Heart left ventricle (tissue), 16 donors: ENCODE measurements at places on chromosomes 7 and 10. TPM values are rescaled to one million over a fixed set of nuclear protein-coding genes. Genes with fewer than 3 reads are reported as not detected.

- no peak overlapping the region for H3K27ac ChIP-seq
- no peak overlapping the region for H3K4me3 ChIP-seq
- H3K36me3 ChIP-seq, result no peaks in the 10 kb centered on the region
- H3K27me3 ChIP-seq, result no peaks in the 10 kb centered on the region
- DNase-seq, result no peak
Measured at GRCh38 chr7:89607792-89608191, 546.5 kb upstream of the STEAP1 start.

- no peak for DNase-seq
Measured at GRCh38 chr10:3430501-3430900, 257.9 kb upstream of the PITRM1 start.

GRCh38 chr10:71569775-71570588 lies 149.6 kb downstream of the C10orf105 start:
- DNase-seq, result peak; percentile 67
- no peaks in the 10 kb centered on the region for H3K4me1 ChIP-seq
- H3K4me3 ChIP-seq, result no peak overlapping the region
- H3K27me3 ChIP-seq, result no peaks in the 10 kb centered on the region
- H3K36me3 ChIP-seq, result no peaks in the 10 kb centered on the region

GRCh38 chr7:24783698-24784097 lies 26.4 kb upstream of the GSDME start:
- no peaks in the 10 kb centered on the region for H3K36me3 ChIP-seq
- no peak overlapping the region for H3K4me3 ChIP-seq
- peaks cover 6% of the 10 kb centered on the region for H3K4me1 ChIP-seq
- no peak overlapping the region for H3K27ac ChIP-seq
- no peak for DNase-seq
- no peaks in the 10 kb centered on the region for H3K27me3 ChIP-seq

DNA sequence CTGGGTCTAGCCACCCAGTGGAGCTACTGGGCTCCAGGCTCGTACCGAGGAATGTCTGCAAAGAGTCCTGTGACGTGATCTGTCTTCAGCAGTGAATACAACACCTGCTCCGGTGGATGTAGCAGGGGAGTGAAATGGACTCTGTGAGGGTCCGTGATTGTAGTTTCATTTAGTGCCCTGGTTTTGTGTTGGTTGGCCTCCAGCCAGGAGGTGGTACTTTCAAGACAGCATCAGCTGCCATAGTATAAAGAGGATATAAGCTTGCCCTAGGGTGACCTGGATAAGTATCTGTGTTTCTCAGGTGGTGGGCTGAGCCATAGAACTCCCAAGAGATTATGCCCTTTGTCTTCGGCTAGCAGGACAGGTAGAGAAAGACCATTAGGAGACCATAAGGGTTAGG lies 24.6 kb upstream of the WNT2 start:
- H3K27ac ChIP-seq, result no peak overlapping the region
- no peaks in the 10 kb centered on the region for H3K4me1 ChIP-seq
- DNase-seq, result no peak
- H3K27me3 ChIP-seq, result peaks cover 6% of the 10 kb centered on the region
- H3K36me3 ChIP-seq, result no peaks in the 10 kb centered on the region

- H3K27ac ChIP-seq, result no peak overlapping the region
- no peaks in the 10 kb centered on the region for H3K36me3 ChIP-seq
- DNase-seq, result no peak
- no peaks in the 10 kb centered on the region for H3K27me3 ChIP-seq
Measured at GRCh38 chr10:895324-895723, 36.2 kb downstream of the LARP4B start.

DNA sequence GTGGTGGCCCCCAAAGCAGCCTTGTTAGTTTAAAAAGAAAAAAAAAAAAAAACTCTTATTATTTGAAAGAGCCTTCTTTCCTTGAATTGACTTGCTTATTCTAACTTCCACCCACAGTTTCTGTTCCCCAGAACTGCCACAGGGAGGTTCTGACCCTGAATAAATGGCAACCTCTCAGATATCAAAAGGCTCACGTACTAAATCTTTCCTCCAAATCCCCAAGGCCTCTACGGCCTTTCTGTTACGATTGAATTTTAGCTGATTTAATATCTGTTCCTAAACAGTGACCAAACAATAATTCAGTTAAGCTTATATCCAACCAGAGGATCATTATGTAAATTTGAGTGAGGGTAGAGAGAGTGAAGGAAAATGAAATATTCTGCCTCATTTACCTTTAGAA lies 482.8 kb downstream of the GFRA1 start:
- no peaks in the 10 kb centered on the region for H3K4me1 ChIP-seq
- no peak overlapping the region for H3K27ac ChIP-seq
- no peaks in the 10 kb centered on the region for H3K36me3 ChIP-seq
- H3K27me3 ChIP-seq, result no peaks in the 10 kb centered on the region
- H3K4me3 ChIP-seq, result no peak overlapping the region

DNA sequence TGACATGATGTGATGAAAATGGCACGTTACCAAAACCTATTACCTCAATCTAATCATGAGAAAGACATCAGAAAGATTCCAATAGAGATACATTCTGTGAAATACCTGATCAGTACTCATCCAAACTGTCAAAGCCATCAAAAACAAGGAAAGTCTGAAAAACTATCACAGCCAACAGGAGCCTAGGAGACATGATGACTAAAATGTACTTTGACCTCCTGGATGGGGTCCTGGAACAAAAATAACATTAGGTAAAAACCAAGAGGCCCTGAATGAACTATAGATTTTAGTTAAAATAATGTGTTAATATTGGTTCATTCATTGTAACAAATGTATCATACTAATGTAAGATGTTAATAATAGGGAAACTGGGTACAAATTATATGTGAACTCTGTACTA lies 113.9 kb upstream of the LRGUK start:
- no peak overlapping the region for H3K4me3 ChIP-seq
- no peaks in the 10 kb centered on the region for H3K4me1 ChIP-seq
- DNase-seq, result no peak
- H3K36me3 ChIP-seq, result no peaks in the 10 kb centered on the region
- H3K27ac ChIP-seq, result no peak overlapping the region
- no peaks in the 10 kb centered on the region for H3K27me3 ChIP-seq

GRCh38 chr7:131346885-131347592 lies 19.4 kb downstream of the MKLN1 start:
- H3K27me3 ChIP-seq, result no peaks in the 10 kb centered on the region
- H3K36me3 ChIP-seq, result no peaks in the 10 kb centered on the region
- H3K27ac ChIP-seq, result no peak overlapping the region
- DNase-seq, result no peak

DNA sequence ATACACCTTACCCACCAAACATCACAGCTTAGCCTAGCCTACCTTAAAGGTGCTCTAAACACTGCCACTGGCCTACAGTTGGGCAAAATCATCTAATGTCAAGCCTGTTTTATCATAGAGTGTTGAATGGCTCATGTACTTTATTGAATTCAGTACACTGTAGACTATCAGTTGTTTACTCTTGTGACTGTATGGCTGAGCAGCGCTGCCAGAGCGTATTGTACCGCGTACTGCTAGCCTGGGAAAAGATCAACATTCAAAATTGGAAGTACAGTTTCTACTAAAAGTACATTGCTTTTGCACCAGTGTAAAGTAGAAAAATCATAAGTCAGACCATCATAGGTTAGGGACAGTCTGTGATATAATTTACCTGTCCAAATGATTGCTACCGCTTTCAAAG lies 226.8 kb downstream of the PRPF18 start:
- no peak overlapping the region for H3K27ac ChIP-seq
- no peak for DNase-seq
- no peak overlapping the region for H3K4me3 ChIP-seq

DNA sequence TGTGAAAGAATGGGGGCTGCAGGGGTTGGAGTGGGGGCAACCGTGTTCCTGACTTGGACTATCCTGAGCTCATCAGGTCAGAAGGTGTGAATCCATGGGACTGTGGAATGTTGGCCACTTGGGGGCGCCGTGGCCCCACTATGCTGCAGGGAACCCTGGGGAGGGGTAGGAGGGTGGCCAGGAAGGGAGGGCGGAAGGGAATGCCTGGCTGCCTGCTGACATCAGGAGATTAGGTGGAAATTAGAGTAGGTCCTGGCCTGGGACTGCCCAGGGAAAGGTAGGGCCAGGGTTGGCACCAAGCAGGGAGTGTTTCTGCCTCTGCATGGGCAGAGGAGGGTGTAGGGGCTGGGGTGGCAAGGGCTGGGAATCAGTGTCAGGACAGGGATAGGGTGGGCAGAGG lies 65.8 kb upstream of the PRSS58 start:
- no peaks in the 10 kb centered on the region for H3K36me3 ChIP-seq
- DNase-seq, result no peak
- H3K4me3 ChIP-seq, result no peak overlapping the region
- no peaks in the 10 kb centered on the region for H3K27me3 ChIP-seq

DNA sequence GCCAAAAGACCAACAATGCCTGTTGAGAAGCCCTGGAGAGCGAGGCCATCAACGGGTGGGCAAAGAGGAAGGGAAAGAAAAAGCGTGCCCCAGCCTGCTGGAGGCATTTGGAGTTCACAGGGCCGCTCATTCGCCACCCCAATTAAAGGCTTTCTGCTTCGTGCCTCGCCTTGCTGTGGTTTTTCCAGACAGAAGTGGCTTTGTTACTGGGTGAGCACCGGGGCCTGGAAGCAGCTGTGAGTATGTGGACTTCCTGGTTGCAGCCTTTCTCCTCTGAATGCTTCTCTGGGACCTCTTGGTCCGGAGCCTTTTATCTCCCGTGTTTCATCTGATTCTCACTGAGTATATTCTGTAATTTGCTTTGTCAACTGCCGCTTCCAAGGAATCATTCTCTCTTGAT lies 118.1 kb upstream of the EGR2 start:
- no peaks in the 10 kb centered on the region for H3K27me3 ChIP-seq
- peak overlapping the region; percentile 54 for H3K27ac ChIP-seq
- no peaks in the 10 kb centered on the region for H3K4me1 ChIP-seq
- DNase-seq, result no peak
- H3K36me3 ChIP-seq, result no peaks in the 10 kb centered on the region

GRCh38 chr7:151759591-151760042 lies 117.3 kb downstream of the PRKAG2 start:
- peaks cover 13% of the 10 kb centered on the region for H3K4me1 ChIP-seq
- H3K27ac ChIP-seq, result no peak overlapping the region
- peak; percentile 67 for DNase-seq
- H3K36me3 ChIP-seq, result no peaks in the 10 kb centered on the region
- no peaks in the 10 kb centered on the region for H3K27me3 ChIP-seq

- no peaks in the 10 kb centered on the region for H3K27me3 ChIP-seq
- no peak overlapping the region for H3K4me3 ChIP-seq
- H3K4me1 ChIP-seq, result peaks cover 21% of the 10 kb centered on the region
- H3K27ac ChIP-seq, result peak overlapping the region; percentile 39
- DNase-seq, result peak; percentile 54
Measured at GRCh38 chr10:70742537-70743429, 42.4 kb downstream of the TBATA start.

- no peak for DNase-seq
- H3K36me3 ChIP-seq, result no peaks in the 10 kb centered on the region
- H3K27ac ChIP-seq, result no peak overlapping the region
- no peak overlapping the region for H3K4me3 ChIP-seq
- no peaks in the 10 kb centered on the region for H3K4me1 ChIP-seq
- no peaks in the 10 kb centered on the region for H3K27me3 ChIP-seq
Measured at GRCh38 chr10:113199459-113199858, 249.4 kb downstream of the TCF7L2 start.

DNA sequence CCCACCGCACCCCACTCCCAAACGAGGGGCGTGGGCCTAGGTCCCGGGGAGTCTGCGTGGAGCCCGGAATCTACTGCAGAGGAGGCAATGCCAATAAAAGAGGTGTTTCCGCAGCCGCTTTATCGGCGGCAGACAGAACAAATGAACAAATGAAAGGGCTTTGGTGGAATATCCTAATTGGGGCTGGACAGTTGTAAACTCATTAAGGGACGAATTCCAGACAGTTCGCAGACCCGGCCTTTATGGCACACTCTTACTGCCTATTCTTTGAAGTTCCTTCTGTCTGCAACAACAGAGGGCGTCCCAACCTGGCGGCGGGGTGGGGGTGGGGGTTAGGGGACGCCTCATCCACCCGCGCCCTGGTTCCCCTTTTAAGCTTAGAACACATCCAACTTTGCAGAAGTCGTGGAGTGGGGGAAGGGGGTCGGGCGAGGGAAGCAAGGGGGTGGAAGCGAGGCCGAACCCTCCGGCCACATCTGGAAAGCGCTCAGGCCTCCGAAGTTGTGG lies 4.1 kb downstream of the HOXA9 start:
- peaks cover 88% of the 10 kb centered on the region for H3K27me3 ChIP-seq
- no peaks in the 10 kb centered on the region for H3K36me3 ChIP-seq
- H3K27ac ChIP-seq, result no peak overlapping the region
- peak; percentile 37 for DNase-seq
- peaks cover 45% of the 10 kb centered on the region for H3K4me1 ChIP-seq

GRCh38 chr10:34661580-34661979 lies 153.5 kb downstream of the PARD3 start:
- H3K27ac ChIP-seq, result no peak overlapping the region
- H3K4me3 ChIP-seq, result no peak overlapping the region
- H3K4me1 ChIP-seq, result no peaks in the 10 kb centered on the region
- no peaks in the 10 kb centered on the region for H3K27me3 ChIP-seq
- DNase-seq, result no peak

- H3K27ac ChIP-seq, result no peak overlapping the region
- H3K27me3 ChIP-seq, result no peaks in the 10 kb centered on the region
- no peak overlapping the region for H3K4me3 ChIP-seq
Measured at GRCh38 chr7:39825401-39825980, 124.6 kb upstream of the CDK13 start.

- peak overlapping the region; percentile 67 for H3K27ac ChIP-seq
- peaks cover 79% of the 10 kb centered on the region for H3K4me1 ChIP-seq
- H3K4me3 ChIP-seq, result no peak overlapping the region
- no peak for DNase-seq
- H3K27me3 ChIP-seq, result no peaks in the 10 kb centered on the region
- no peaks in the 10 kb centered on the region for H3K36me3 ChIP-seq
Measured at GRCh38 chr10:119316729-119317097, 109.3 kb downstream of the GRK5 start.

GRCh38 chr7:117810642-117811512 lies 62.4 kb downstream of the CTTNBP2 start:
- no peak overlapping the region for H3K4me3 ChIP-seq
- no peaks in the 10 kb centered on the region for H3K27me3 ChIP-seq
- H3K4me1 ChIP-seq, result peaks cover 22% of the 10 kb centered on the region
- DNase-seq, result no peak
- H3K36me3 ChIP-seq, result no peaks in the 10 kb centered on the region
- no peak overlapping the region for H3K27ac ChIP-seq

DNA sequence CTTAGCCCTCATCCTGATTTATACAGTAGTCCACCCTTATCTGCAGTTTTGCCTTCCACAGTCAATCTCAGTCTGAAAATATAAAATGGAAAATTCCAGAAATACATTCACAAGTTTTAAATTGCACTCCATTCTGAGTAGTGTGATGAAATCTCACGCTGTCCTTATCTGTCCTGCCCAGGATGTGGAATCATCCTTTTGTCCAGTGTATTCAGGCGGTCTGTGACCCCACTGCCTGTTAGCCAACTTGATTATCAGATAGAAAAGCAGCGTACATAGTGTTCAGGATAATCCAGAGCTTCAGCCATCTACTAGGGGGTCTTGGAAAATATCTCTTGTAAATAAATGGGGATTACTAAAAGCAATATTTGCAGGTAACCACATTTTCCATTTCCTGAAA lies 146.3 kb downstream of the MALRD1 start:
- no peak for DNase-seq
- H3K27ac ChIP-seq, result no peak overlapping the region
- no peaks in the 10 kb centered on the region for H3K36me3 ChIP-seq

The ASB10 gene
- 20.6 TPM for total RNA-seq

The PIP gene
- total RNA-seq, result not detected

The THSD7A gene
- 1.1 TPM for total RNA-seq

The GDF10 gene
- total RNA-seq, result not detected

The ARHGEF35 gene
- 4.2 TPM for total RNA-seq

The RPEL1 gene
- total RNA-seq, result not detected

The MYPN gene
- total RNA-seq, result 105 TPM

The TAF5 gene
- 3.3 TPM for total RNA-seq

The ZNF365 gene
- total RNA-seq, result 0.39 TPM
